ENCODE measurements at places on chromosomes 2 and 18. TPM values are rescaled to one million over a fixed set of nuclear protein-coding genes. Genes with fewer than 3 reads are reported as not detected.

Gene ELOA2
- not detected for total RNA-seq

Gene PTPRN
- 104 TPM for total RNA-seq

Gene DSG1
- not detected for total RNA-seq

Gene ALPI
- not detected for total RNA-seq

Gene TANC1
- 14.9 TPM for total RNA-seq

Gene CPO
- not detected for total RNA-seq

- no peak for DNase-seq
These were observed 99.1 kb upstream of the HDAC4 start for GRCh38 chr2:239499726-239500573.

- no peak for DNase-seq
These were observed 61.4 kb upstream of the MSTN start for GRCh38 chr2:190123956-190124355.

DNA sequence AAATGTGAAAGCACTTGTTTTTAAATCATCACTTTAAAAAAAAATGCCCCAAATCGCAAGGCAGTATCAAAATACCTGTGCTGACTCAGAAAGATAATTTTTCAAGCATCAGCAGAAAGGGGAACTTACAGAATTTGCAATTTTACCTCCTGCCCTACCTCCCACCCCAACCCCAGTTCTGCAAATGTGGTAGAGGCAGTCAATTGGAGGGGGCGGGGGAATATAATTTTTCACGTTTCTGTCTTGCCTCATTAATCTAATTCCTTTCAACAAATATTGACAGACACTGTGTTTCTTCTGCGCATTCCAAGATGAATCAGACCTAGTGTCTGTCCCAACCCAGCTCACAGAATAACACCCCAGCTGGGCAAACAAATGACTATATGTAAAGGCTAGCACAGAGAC, 76.8 kb downstream of the ALPK2 start:
- no peak for DNase-seq

DNA sequence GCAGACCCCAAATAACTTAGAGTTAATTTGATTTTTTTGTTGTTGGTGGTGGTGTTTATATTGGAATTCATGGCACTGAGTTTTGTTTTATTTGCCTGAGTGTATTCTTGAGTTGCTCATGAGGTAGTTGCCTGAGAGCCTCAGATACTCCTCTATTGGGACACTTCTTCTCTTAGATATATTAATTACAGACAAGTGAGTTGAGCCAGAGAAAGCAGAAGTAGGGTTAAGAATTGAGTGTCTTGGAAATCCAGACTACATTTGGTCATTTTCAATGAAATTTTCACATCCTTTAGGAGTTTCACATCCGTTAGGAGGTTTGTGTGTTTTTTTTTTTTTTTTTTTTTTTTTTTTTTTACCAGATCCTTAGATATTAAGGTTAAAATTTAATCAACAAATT, 29.0 kb downstream of the FMNL2 start:
- DNase-seq, result no peak

DNA sequence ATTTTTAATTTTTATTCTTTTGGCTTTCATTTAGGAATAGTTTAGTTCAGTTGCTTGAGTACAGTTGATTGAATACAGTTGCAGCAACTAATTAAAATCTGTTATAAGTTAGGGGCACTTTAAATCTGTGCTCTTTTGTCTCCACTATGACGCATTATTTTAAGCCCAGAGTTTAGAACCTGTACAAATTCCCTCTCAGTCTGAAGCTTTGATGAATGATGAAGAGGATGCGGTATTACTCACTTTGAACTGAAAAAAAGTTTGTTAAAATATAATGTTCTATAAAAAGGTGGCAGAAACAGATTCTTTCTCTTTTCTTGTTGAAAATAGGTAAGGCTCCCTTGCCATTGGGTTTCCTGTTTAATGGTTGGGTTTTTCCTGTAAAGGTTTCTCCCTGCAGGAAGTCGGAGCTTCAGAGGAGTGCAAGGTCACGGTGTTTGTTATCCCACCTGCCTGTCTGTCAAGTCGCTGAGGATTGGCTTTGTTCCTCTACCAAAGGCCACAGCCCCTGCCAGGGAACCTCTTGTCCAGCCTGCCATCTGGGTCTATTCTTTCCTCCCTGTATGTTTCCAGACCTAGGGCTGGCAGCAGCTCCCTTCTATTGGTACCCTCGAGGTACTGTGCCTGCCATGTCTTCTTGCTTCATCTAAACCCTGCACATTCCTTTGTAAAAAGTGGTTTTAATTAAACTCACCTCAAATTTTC, 43.8 kb upstream of the FN1 start:
- no peak for DNase-seq

GRCh38 chr2:208092093-208092832, 32.1 kb downstream of the CRYGD start:
- no peak for DNase-seq

GRCh38 chr2:226427538-226428307, 371.9 kb downstream of the IRS1 start:
- DNase-seq, result no peak

- no peak for DNase-seq
These were observed 65.6 kb upstream of the CAPN13 start for GRCh38 chr2:30872797-30873196.

- no peak for DNase-seq
These were observed 34.6 kb downstream of the MBP start for GRCh38 chr18:77098029-77098428.

GRCh38 chr2:104781151-104781550, 72.8 kb upstream of the POU3F3 start:
- no peak for DNase-seq

- no peak for DNase-seq
These were observed 60.2 kb upstream of the STON1 start for GRCh38 chr2:48469731-48470130.

- DNase-seq, result no peak
These were observed 16.1 kb downstream of the LGALSL start for GRCh38 chr2:64470071-64470470.

Measured in glutamatergic neuron (in vitro differentiated cells).